Fibroblast of upper back skin (primary cell): ENCODE measurements at places on chromosomes 7 and 10.

GRCh38 chr10:22959950-22960349 is 32.1 kb downstream of the ARMC3 start:
- DNase-seq, result no peak

GRCh38 chr7:7486362-7486761 is 49.3 kb downstream of the COL28A1 start:
- DNase-seq, result no peak

- no peak for DNase-seq
Observed at GRCh38 chr10:99329304-99329553, at the start of gene CNNM1. Gene CNNM1 (plus strand): TSS chr10:99329356. CDS start chr10:99329388, 32 bp downstream.

- no peak for DNase-seq
Observed at GRCh38 chr10:133180192-133180964, 20.4 kb downstream of the KNDC1 start.

DNA sequence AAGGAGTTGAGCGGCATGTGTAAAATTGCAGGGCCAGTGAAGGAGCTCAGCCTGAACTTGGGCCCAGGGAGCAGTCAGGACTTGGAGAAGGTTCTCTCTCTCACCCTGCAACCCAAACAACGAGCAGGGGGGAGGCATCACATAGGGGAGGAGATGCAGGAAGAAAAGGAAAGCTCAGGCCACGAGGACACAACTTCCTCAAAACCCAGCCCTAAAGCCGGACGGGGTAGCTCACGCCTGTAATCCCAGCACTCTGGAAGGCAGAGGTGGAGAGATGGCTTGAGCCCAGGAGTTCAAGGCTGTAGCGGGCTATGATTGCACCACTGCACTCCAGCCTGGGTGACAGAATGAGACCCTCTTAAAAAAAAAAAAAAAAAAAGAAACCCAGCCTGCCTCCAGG is 629.1 kb downstream of the PARD3 start:
- DNase-seq, result no peak

DNA sequence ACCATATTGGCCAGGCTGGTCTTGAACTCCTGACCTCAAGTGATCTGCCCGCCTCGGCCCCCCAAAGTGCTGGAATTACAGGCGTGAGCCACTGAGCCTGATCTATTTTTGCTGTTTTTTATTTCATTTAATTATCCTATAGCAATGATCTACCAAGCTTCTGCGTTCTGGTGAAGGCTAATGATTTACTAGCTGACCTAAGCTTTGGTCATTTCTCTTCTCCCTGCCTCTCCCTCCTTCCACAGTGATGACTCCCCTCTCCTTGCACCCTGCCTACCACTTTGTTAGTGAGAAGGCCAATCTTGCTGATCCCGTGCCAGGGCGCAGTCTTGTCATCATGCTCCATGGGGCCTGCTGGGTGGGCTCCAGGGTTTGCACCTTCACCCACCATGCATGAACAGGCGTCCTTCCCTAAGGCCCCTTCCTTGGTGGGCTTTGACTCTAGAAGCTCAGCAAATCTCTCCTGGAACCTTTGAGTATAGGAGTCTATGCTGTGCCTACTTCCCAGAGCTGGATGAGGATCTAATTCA is 11.9 kb upstream of the ZCCHC24 start:
- DNase-seq, result no peak

DNA sequence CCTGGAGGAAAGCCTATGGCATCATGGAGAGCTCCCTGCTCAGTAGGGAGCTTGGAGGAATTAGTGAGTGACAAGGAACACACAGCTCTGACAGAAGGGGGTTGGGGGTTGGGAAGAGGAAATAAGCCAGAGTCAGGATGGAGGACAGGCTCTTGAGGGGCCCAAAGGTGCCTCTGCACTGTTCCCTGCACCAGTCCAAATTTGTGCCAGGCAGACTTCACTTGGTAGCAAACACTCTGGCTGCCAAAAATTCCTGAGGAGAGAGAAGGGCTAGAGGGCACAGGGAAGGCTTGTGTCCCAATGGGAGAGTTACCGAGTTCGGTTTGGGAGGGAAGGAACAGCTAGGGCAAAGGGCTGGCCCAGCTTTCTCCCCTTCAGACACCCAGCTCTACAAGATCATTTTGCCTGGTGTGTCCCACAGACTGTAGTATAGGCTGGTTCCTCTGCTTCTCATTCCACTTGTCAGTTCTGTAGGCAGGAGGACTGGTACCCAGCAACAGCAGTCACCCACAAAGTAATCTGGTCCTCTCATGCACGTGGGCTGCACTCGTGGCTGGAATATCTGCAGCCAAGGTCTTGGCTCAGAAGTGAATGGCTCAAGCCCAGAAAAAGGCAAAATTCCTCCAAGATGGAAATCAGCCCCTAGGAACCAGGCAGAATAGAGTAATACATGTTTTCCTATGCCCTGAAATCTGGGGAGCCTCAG is 8.0 kb upstream of the KCNIP2 start:
- DNase-seq, result no peak

GRCh38 chr7:11216276-11216675 is 242.6 kb downstream of the PHF14 start:
- no peak for DNase-seq

DNA sequence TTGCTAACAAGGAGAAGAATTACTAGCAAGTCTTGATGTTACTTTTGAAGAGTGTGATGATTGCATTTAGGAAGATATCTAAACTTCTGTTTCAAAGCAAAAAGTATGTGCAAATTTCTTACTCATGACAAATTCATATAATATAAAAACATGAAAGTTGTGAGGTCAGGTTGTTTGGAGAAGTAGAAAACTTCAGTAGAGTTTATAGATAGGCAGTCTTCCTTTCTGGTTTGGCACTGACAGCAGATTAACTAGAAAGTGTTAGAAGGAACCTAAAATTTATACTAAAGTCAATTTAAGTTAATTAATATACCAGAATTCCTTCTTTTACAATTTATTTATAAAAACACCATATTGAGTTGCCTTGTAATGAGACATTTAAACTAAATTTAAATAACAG is 16.9 kb downstream of the PTEN start:
- no peak for DNase-seq

DNA sequence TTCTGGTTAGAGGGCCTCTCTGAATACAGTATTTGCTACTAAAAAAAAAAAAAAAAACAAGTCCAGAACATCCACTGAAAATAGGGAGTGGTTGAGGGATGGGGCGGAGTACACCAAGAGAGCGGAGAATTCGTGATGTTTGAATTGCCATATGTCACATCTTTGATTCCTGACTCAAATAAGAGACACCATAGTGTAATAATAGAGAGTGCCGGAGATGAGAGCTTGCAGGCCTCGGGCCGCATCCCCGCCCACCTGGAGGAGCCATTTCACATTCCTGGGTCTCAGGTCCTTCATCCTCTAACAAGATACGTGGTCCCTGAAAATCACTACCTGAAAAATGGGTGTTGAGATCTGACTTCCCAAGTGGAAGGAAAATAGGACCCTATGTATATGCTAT is 46.8 kb downstream of the KIAA1549 start:
- DNase-seq, result no peak

- no peak for DNase-seq
Observed at GRCh38 chr10:106761906-106762305, 402.6 kb downstream of the SORCS1 start.

DNA sequence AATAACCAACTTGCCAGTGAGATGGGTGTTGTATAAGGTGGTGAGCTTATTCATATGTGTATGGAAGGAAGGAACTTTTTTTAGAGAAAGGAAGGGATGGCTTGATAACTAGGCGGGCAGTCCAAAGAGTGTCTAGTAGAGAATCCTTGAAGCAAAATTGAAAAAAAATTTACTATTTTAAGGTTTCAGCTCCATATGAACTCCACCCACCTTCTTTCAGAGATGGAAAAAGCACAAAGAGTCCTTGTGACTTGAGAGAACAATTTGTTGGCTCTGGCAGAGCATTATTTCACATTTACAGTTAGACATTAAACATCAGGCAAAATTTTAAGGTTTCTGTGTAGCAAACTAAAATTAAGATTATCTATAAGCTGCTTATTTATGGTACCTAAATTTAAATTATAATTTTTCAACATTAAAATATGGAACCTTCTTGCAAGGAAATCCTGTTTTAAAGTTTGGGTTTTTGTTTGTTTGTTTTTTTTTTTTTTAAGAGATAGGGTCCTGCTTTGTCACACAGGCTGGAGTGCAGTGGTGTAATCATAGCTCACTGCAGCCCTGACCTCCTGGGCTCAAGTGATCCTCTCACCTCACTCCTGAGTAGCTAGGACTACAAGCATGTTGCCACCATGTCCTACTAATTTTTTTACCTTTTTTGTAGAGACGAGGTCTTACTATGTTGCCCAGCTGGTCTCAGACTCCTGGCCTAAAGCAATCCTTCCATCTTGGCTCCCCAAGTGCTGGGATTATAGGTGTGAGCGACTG is 12.2 kb downstream of the PTPN12 start:
- no peak for DNase-seq

- DNase-seq, result no peak
Observed at GRCh38 chr10:89390476-89391225, 1.8 kb upstream of the IFIT1 start.

- DNase-seq, result no peak
Observed at GRCh38 chr7:143256932-143257331, 6.3 kb upstream of the GSTK1 start.

- no peak for DNase-seq
Observed at GRCh38 chr7:42342381-42342780, 105.4 kb upstream of the GLI3 start.

DNA sequence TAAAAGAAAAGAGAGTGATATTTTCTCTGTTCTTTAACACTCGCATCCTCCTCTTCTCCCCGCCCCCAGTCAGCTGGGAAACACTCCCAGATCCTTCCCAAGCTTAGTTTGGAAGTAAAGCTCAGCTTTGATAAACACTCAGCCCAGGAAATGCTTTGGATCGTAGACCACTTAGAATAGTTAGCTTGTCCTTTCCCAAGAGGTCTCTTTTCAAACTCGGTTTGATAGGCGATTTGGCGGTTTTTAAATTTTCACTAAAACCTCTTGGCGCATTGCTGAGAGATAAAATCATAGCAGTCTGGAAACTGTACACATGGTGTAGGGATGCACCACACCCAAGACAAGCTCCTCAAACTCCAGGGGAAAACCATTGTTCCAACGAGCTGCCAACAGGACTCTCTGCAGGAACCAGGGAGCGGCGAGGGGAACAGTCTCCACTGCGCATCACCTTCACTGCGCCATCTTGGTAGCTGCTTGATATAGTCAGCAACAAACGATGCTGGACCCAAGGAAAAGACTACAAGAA is 22.3 kb downstream of the SMURF1 start:
- peak; percentile 92 for DNase-seq

DNA sequence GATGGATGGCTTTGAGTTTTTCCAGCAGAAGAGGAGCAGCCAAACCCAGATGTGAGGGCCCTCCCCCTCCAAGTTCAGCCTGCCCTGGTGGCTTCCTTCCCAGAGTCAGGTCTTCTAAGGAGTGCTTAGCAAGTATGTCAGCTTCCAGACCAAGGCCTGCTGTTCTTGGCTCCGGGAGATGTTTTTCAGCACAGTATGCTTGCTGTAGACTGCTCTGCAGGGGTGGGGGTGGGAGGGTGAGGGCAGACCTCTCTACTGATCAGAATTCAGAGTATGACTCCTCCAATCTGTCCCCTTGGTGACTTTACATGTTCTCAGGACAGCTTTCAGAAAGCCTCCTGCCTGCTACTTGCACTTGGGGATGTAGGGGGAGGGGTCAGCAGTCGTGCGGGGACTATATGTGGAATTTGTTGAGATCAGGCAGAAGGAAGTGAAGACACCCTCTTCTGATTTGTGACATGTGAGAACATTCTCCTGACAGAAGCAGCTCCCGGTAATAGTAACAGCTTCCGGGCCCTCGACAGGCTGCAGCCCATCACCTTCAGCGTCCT is 516.4 kb upstream of the ZMIZ1 start:
- DNase-seq, result peak; percentile 90

GRCh38 chr10:62037890-62038608 is 136.6 kb downstream of the ARID5B start:
- DNase-seq, result no peak

GRCh38 chr10:99487125-99487807 is 45.5 kb upstream of the NKX2-3 start:
- no peak for DNase-seq

DNA sequence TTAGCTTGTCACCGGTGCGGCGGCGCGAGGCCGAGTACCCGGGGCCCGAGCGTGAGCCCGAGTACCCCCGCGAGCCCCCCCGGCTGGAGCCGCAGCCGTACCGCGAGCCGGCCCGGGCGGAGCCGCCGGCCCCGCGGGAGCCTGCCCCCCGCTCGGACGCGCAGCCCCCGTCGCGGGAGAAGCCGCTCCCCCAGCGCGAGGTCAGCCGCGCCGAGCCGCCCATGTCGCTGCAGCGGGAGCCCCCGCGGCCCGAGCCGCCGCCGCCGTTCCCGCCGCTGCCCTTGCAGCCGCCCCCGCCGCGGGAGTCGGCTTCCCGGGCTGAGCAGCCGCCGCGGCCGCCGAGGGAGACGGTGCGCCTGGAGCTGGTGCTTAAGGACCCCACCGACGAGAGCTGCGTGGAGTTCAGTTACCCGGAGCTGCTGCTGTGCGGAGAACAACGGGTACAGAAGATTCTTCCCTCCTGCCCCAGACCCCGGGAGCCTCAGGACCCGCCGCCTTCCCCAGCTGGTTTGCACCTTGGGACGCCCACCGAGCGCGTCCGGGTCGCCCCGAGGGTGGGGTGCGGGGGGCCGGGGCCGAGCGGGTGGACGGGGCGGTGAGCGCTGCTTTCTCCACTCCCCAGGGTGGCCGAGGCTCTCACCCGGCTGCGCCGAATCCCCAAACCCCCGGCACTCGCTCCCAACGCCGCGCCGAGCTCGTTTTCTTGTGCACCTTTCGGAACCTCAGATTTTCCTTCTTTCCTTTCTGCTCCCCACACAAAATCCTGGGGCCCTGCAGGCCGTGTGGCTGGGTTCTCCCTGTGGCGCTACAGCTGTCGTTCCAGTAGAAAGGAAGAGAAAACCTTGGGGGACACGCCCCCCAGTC is 708 bp downstream of the UBN2 start:
- peak; percentile 15 for DNase-seq

DNA sequence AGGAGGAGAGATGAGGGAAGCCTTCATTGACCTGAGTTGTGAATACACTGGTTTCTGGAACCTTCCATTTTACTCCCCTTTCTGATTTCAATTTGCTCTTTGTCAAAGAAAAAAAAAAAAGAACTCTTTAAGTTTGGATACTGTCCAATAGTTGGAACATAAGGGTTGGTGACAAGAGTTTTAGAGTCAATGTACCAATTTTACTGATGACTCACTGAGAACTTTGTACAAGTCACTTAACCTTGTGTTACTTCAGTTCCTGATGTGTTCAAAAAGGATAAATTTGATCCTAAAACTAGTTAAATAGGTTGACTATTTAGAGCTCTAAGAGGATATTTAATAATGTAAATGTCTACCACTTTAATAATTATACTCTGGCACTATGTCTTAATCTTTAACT is 4.1 kb upstream of the CDK14 start:
- no peak for DNase-seq

DNA sequence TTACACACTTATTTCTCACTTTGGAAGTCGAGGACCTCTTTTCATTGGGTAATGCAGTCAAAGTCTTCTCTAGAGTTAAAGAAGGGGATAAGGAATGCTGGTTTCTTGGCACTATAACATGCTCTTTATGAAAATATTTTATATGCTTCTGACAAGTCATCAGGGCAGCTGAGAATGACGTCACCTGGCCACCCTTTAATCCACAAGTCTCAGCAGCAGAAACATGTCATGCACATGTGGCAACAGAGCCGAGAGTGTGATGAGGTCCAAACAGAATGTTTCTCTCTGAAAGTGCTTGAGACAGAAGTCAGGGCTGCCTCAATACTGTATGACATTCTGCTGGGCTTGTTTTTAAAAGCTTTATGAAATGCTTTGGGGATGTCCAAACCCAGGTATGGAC is 63.5 kb upstream of the C10orf90 start:
- peak; percentile 63 for DNase-seq
